Stimulated activated effector memory CD8-positive, alpha-beta T cell treated with anti-CD3 and anti-CD28 coated beads, Interleukin-12 subunit alpha, Interleukin-12 subunit beta, amount 100 ng/mL, for 72 hours (primary cell): ENCODE measurements at places on chromosomes 1 and 21.
A peak's percentile ranks its signal among the peaks of the same experiment; 100 is the strongest.

DNA sequence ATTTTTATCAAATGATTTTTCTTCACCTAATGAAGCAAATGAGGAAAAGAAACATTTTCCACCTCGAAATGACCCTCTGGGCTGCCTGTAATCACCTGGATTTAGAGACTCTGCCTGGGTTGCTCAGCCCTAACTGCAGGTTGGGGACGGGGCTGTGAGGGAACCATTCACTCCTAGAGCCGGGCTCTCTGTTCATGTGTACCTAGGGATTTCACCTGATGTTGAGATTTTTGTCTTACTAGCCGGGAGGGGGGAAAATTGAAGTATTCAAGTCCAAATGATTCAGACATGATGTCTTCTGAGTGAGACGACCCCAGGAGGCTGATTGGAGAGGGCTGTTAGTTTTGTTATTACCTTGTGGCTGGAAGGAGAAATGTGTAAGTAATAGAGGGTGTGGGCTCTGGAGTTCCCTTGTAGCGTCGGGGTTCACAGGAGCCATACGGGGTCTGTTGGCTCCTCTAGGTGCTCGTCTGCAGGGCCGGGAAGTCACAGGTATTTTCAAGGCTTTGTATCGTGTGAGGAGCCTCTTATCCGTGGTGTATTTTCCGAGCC lies 42.3 kb upstream of the PWP2 start:
- no peak for DNase-seq

GRCh38 chr1:192133350-192133926 lies 24.8 kb upstream of the RGS18 start:
- no peak for DNase-seq

- no peak for DNase-seq
Observed at GRCh38 chr21:41597227-41597626, 89.3 kb upstream of the TMPRSS2 start.

DNA sequence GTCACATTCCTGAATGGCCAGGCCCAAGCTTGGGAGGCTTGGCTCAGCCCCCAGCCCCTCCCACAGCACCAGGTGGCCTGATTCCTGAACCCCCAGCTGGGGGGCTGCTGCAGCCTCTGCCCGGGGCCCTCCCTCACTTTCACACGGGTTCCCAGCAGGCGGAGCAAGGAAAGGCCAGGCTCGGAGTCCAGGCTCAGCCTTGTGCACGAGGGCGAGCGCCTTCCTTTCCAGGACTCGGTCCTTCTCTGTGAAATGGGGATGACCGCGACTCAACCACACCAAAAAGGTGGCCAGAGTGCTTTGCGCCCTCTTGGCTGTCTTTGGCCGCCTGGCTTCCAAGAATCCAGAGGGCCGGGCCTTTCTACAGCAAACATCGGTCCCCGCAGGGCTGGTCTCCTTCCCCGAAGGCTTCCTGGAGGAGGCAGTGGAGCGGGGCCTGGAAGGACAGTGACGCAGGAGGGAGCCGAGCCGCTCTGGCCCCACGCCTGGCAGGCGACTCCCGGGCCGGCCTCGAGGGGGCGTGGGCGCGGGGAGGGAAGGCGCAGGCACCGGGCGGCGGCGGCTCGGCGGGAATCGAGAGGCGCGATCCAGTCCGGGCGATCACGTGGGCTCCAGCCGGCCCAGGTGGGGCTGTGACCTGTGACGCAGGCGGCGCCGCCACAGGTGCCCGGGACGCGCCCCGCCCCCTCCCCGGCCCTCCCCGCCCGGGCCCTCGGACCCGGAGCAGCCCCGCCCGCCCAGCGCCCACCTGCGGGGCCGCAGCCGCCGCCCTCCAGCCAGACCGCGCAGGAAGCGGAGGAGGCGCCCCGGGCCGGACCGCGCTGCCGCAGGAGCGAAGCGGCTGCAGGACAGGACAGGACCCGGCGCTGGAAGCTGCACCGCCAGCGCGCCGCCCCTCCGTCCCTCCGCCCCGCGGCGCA lies at the start of gene ARHGEF16:
TSS of gene ARHGEF16 (plus strand) at position 775 of the 920 bp plus-strand sequence. CDS start 8,420 bp downstream, outside the sequence.
- no peak for DNase-seq

DNA sequence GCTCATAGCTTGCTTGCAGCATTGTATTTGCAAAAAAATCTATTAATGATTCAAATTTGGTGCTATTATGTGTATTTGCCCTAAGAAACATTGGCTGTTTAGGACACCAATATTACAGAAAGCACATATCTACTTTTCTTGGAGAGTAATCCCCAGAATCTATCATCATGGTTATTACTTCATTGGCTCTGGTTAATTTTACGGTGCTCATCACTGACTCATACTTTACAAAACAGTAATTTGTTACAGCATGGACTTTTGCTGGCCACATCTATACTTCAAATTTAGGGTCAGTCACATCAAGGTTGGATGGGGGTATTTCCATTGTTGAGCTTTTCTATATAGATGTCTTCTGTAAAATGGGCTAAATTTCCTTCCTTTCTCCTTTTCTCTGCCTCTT lies 45.7 kb downstream of the SH3GLB1 start:
- DNase-seq, result no peak

DNA sequence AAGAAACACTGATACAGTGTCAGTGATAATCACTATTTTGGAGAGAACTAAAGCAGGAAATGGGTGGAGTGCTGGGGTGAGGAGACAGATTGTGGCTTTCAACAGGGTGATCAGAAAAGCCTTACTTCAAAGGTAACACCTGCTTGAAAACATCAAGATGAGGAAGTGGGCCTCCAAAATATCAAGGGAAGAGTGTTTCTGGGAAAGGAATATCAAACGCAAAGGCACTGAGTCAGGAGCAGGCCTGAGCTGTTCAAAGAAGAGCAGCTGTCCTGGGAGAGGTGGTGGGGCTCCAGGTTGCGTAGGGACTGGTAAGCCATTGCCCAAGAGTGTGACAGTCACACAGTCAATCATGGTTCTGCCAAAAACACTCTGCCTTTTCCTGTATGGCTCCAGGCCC lies 47.1 kb upstream of the ATP1A1 start:
- DNase-seq, result peak; percentile 54

DNA sequence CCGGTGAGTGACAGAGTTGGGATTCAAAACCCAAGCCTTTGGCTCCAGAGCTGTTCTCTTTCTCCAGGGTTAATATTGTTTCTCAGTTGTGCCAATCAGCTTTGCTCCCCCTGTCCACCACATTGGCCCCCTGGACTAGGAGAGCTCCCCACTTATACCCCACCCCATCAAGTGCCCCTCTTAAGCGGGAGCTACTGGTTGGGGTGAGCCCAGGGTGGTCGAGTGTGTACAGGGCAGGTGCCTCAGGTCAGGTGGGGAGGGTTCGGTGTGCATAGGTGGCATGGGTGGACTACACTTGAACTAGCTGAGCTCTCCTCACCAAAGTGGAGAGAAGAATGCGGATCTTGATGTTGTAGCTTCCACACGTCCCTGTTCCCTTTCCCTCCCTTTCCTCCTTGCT lies 14.2 kb downstream of the KCNA2 start:
- DNase-seq, result no peak

DNA sequence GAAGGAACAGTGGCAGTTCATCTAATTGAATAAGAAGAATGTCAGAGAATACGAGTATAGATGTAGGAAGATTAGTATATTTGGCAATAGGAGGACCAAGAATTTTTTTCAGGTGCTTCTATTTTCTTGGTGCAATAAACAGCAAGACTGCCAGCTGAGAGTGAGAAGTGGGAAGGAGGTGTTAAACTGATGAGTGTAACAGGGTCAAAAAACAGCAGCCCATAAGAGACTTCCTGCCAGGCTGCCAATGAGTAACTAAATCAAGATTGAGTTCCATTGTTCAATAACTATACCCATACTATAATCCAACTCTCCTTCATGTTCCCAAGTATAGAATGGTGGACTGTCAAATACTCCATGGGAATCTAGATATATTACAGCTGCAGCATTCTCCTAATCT lies 28.7 kb downstream of the LYST start:
- no peak for DNase-seq

DNA sequence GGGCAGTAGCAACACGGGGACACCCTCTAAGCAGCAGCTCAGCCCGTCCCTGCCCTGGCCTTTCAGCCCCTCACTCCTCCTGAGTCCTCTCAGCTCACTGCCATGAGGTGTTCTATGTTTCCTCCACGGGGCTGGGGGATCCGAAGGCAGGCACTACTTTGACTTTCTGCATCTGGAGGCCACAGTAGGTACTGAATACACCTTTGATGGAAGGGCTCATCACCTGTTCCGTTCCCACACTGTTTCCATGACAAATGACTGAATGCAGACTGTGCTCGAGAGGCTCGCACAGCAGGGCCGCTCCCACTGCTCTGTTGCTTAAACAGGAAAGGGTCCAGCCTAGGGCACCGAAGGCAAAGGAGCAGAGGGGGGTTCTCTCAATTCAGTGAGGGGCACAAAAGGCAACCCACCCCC lies 77.6 kb upstream of the DNAH14 start:
- no peak for DNase-seq

DNA sequence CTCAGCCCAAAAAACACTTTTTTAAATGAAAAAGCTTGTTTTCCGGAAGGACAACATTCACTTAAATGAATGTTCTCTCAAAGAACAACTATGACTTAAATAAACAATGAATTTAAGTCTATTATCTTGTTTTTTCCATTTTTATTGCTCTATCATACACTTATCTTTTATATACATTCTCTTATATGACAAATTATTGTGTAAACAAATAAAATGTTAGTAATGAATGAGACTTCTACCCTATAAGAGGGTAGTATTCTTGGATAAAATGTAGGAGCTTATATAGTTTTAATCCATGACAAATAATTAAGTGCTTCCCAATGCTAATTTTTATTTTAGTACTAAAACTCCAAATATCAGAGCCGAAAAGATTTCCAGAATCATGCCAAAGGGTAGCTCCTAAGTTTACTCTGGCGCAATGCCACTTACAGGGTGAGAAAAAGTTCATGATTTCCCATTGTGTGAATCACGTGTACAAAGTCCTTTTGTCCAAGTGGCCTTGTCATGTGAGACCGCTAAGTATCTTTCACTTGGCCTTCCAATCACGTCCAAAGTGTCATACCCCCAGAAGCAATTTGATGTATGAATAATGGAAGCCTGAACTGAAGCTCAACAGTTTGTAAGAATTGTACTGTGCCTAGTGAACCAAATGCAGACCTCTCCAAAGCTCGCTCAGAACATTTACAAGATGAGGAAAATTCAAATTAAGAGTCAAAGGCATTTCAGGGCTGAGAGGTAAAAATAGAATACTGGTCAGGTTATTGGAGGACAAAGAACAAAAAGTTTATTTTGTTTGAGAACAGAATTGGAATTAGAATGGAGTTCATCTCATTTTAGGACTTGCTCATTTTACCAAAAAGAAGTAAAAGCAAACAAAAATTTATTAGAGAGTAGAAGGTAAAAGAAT lies 56.6 kb upstream of the C1orf21 start:
- DNase-seq, result no peak

- no peak for DNase-seq
Observed at GRCh38 chr1:81650776-81651175, 150.0 kb upstream of the ADGRL2 start.

- DNase-seq, result no peak
Observed at GRCh38 chr1:55353707-55354620, 138.8 kb upstream of the USP24 start.
